ENCODE measurements at places on chromosomes 12 and 14. TPM values are rescaled to one million over a fixed set of nuclear protein-coding genes. Genes with fewer than 3 reads are reported as not detected.

Gene MRPS35
- 74.4 TPM for polyA plus RNA-seq

Gene ZNF891
- 0.82 TPM for polyA plus RNA-seq

Gene NTN4
- not detected for polyA plus RNA-seq

Gene FAM181A
- polyA plus RNA-seq: not detected

Gene P2RX2
- polyA plus RNA-seq: not detected

Gene RNF212B
- not detected for polyA plus RNA-seq

Gene TMEM132D
- not detected for polyA plus RNA-seq

Gene TMEM253
- polyA plus RNA-seq: not detected

Gene SPSB2
- 10.6 TPM for polyA plus RNA-seq

Gene TMEM121
- polyA plus RNA-seq: 4.3 TPM

Gene GPR65
- 27.3 TPM for polyA plus RNA-seq

Gene AKAP3
- polyA plus RNA-seq: 0.90 TPM

Gene TSHR
- not detected for polyA plus RNA-seq

Gene PPP1R36
- polyA plus RNA-seq: not detected

Gene PAPLN
- 0.07 TPM for polyA plus RNA-seq

Gene ZBTB39
- 2.8 TPM for polyA plus RNA-seq

Gene PSMC6
- polyA plus RNA-seq: 52.0 TPM

Gene PTCSC3
- not detected for polyA plus RNA-seq

Gene CBLN3
- polyA plus RNA-seq: 0.23 TPM

Gene HOXC4
- polyA plus RNA-seq: 0.25 TPM

Gene STYK1
- polyA plus RNA-seq: 0.47 TPM

Gene TMEM119
- 0.06 TPM for polyA plus RNA-seq

Gene CFAP73
- not detected for polyA plus RNA-seq

Gene PDE3A
- not detected for polyA plus RNA-seq

Gene MUCL1
- not detected for polyA plus RNA-seq

Gene NTF3
- polyA plus RNA-seq: not detected

Gene TAMALIN
- polyA plus RNA-seq: 2.0 TPM

Gene LGALS3
- 0.78 TPM for polyA plus RNA-seq

Gene SLC4A8
- 0.58 TPM for polyA plus RNA-seq

Gene TSPAN19
- not detected for polyA plus RNA-seq

Gene CLEC2A
- not detected for polyA plus RNA-seq

Gene DYRK2
- 62.4 TPM for polyA plus RNA-seq

Gene DPPA3
- not detected for polyA plus RNA-seq

Gene PRPF39
- polyA plus RNA-seq: 9.8 TPM

Gene GAS2L3
- not detected for polyA plus RNA-seq

Gene PLEKHD1
- not detected for polyA plus RNA-seq

Gene PTHLH
- not detected for polyA plus RNA-seq

Gene KRT2
- polyA plus RNA-seq: 1.2 TPM

Gene OR6C1
- polyA plus RNA-seq: not detected

Gene TMTC1
- polyA plus RNA-seq: not detected

Gene CNTN1
- polyA plus RNA-seq: not detected

Gene CLEC9A
- polyA plus RNA-seq: not detected

Gene CELA1
- polyA plus RNA-seq: 8.1 TPM
